ENCODE measurements at places on chromosomes 1 and 21.

- no peak for DNase-seq
Measured at GRCh38 chr1:220754212-220754917, 6.2 kb downstream of the MTARC2 start.

DNA sequence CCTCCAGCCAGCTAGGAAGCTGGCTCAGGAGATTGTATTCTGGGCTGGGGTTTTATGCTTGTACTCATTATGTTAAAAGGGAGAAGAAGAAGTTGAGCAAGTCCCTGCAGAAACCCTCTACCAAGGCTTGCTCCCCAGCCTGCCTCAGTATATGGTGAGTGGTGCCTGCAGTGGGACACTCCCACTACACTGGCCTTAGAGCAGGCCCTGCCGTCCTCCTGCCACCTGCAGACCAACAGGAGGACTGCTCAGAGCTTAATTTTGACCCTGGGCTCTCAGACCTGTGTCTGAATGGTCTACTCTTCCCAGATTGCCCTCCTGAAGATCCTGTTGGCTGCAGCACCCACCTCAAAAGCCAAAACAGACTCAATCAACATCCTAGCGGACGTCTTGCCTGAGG is 13.0 kb downstream of the STRIP1 start:
- DNase-seq = no peak

- DNase-seq = no peak
Measured at GRCh38 chr1:69283516-69283915, 284.2 kb upstream of the LRRC7 start.

DNA sequence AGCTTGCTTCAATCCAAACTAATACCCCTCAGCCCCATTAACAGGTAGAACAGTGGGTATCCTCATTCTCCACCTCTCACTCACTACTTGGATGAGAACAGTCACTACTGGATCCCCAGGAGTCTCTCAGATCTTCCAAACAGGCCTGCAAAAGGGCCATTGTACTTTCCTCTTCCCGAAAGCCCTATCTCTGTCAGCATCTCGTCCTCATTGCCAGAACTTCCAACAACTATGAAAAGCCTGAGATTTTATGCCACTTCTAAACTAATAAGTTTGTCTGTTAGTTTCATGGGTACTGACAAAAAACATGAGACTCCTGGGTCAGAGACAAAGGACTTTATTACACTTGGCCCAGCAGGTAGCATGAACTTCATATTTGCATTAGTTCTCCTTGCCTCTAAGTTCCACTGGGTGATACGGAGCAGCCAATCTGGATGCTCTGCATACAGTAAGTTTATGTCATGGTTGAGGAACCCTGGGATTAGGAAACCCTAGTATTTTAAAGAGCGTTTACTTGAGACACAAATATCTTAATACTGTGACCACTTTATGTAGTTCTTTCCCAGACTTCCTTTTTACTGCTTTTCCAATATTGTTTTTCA is 38.1 kb downstream of the VANGL2 start:
- no peak for DNase-seq

DNA sequence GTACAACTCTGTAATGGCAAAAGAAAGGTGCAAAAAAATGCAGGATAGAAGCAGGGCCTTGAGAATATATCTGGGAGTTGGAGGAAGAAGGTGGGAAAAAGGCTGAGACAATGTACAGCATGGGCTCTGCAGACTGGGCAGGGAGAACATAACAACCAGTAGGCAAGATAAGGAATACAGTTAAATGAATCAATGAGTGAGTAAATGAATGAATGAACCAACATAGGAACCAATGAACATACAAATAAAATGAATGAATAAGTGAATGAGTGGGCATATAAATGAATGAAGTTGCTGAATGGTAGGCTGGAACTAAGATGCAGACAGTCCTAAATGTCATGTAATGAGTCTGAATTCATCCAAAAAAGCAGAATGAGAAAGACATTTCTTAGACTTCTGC is 370.6 kb downstream of the SMYD3 start:
- no peak for DNase-seq

GRCh38 chr1:167689567-167689920 is 32.2 kb upstream of the MPZL1 start:
- no peak for DNase-seq

GRCh38 chr1:58574816-58575215 is 2.2 kb downstream of the TACSTD2 start:
- no peak for DNase-seq

GRCh38 chr1:151281969-151282882 is at the start of gene ZNF687:
Gene ZNF687 (plus strand): TSS chr1:151282299. CDS start chr1:151286292, 3,993 bp downstream.
- DNase-seq = peak; percentile 99

DNA sequence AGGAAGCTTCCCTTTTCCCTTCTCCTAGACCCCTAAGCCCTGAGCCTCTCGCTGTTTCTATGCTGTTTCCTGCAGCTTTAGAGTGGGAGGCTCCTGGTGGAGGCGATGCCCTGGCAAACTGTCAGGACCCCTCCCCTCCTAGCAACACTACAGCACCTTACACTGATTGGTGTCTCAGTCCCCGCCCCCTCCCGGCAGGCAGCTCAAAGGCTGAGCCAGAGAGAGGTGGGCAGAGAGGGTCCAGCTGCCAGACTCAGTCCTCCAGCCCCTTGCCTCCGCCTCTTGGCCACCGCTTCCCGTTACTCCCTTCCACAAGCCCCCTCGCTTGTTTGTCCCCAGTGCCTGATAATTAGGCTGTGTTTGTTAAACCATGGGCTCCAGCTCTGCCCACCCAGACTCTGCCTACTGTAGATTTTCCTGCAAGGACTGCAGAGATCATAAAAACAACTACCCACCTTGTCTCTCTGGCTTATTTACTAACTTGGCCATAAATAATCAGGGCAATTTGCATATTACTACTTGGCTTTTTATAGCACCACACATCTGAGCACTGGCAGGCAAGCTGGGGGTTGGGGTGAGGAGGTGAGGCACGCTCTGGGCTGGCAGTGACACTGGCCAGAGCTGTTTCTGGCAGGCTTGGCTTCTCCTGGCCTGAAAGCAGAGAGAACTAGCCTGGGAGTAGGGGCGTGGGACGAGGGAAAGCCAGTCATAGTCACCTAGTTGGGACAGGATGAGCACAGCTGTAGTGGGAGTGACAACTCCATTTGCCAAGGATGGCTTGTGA is 107.5 kb downstream of the CSMD2 start:
- DNase-seq = no peak

DNA sequence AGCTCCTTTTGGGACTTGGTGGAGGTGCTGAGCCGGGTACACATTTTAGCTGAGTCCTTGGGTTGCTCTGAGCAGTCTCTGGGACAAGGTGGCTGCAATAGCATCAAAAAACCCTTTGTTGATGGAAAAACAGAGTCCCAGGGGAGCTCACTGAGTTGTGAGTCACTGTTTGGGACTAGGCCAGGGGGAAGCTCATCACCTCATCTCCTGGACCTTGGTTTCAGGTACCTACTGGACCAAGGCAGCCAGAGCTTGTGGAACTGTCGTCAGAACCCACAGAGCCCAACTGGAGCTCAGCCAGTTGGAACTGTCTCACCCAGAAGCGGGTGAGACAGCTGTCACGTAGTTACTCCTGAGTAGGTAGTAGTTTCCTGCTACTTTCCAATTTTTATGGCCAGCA is 146.7 kb downstream of the HLX start:
- no peak for DNase-seq

- no peak for DNase-seq
Measured at GRCh38 chr1:25447547-25447946, 16.9 kb downstream of the MACO1 start.

- no peak for DNase-seq
Measured at GRCh38 chr21:28393279-28393678, 599.4 kb downstream of the LTN1 start.

GRCh38 chr1:222588135-222588534 is 1.6 kb downstream of the TAF1A start:
- DNase-seq = no peak

DNA sequence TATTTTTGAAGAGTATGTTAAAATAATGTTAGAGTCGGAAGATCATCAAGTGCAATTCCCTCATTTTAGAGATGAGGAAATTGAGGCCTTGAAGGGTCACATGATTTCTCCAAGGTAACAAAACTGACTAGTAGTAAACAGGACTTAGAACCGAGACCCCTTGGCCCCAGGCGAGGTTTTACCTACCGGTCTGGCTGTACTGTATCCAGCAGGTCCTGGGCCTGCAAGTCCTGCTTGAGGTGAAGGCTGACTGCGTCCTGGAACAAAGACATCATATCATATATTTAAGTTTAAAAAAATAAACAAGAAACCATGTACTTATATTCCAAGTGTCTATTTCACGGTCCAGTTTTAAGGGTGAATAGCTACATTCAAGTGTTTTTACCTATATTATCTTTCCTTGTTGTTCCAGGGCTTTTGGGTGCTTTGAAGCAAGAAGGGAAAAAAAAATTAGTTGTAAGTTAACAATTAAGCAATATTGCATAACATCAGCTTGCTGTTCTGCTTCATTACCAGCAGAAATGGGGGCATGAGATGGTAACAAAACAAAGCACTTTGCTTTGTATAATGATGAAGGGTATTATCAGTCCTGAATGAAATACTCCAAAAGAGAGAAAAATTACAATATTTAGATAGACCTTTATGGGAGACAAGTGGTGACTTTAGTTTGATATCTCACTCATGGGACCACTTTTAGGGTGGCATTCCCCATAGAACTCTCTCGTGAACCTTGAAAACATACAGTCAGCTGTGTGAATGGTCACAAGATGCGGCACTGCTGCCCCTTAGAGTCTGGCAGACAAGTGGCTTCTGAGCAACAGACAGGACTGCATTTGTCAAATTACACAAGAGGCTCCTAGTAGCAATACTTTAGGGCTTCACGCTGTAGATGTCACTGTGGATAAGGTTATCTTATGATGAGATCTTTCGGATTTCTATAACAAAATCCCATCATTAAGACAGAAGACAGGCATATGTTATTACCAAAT is 29.8 kb upstream of the CFAP298 start:
- DNase-seq = no peak
